ENCODE measurements at places on chromosomes 16 and 17. TPM values are rescaled to one million over a fixed set of nuclear protein-coding genes. Genes with fewer than 3 reads are reported as not detected.

CCL22 gene
- total RNA-seq, result 0.91 TPM

ALDH3A1 gene
- not detected for total RNA-seq

ELMO3 gene
- 3.0 TPM for total RNA-seq

ANKS3 gene
- 12.1 TPM for total RNA-seq

SCN4A gene
- total RNA-seq, result 0.50 TPM

TRIM47 gene
- 19.9 TPM for total RNA-seq

SLC16A5 gene
- 6.5 TPM for total RNA-seq

TBX2 gene
- total RNA-seq, result not detected

FDXR gene
- total RNA-seq, result 21.3 TPM

PRSS8 gene
- not detected for total RNA-seq

ANKRD40CL gene
- total RNA-seq, result not detected

CDRT15L2 gene
- total RNA-seq, result not detected

HEXD gene
- 23.3 TPM for total RNA-seq

SLC52A1 gene
- total RNA-seq, result 0.26 TPM

GLP2R gene
- not detected for total RNA-seq

TMC7 gene
- not detected for total RNA-seq

KCNJ18 gene
- total RNA-seq, result not detected

ZG16 gene
- not detected for total RNA-seq

TSNAXIP1 gene
- total RNA-seq, result 1.1 TPM

SEPTIN1 gene
- 155 TPM for total RNA-seq

UTS2R gene
- total RNA-seq, result not detected

RNFT1 gene
- total RNA-seq, result 32.8 TPM

TSPOAP1 gene
- total RNA-seq, result 11.8 TPM

KRTAP9-4 gene
- not detected for total RNA-seq

Measured in activated CD4-positive, alpha-beta T cell treated with anti-CD3 and anti-CD28 coated beads for 36 hours (primary cell).